ENCODE measurements at places on chromosomes 16 and 17.

DNA sequence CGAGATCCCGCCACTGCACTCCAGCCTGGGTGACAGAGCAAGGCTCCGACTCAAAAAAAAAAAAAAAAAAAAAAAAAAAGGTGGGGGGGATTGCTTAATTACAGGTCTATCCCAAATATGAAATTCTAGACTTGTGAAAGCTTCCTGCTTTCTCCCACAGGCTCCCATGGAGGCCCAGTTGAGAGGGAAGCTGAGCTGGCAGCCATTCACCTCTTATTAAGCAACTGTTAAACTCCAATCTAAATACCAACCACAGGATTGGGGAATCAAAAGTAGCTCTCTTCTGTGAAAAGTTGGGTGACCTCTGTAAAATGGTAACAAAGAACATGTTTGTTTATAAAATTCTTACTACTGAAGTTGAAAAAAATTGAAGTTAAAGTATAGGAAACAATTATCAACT is 45.8 kb upstream of the STAC2 start:
- no peak for DNase-seq

- no peak for DNase-seq
Measured at GRCh38 chr16:52572656-52573055, 25.7 kb upstream of the TOX3 start.

DNA sequence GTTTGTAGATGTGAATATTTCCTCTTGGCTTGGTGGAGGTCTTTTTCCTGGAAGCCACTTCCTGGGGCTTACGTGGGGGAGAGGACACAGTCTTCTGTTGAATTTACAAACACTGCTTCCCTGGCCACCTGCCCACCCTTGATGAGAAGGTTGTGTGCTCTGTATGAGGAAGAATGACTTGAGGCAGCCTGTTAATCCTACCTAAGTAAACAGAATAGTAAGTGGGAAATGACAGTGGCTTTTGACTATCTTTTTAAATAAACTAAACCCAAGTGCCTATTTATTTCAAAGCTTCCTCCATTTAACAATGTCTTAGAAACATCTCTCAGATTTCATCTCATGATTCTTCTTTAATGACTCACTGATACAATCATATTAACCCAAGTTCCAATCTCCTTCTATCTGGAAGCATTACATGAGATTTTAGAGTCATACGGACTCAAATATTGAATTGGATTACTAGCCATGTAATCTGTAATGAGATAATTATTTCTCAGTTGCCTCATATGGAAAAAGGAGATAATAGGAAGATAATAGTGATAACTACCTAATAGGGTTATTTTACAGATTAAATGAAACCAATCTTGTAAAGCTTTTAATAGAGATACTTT is 96.6 kb upstream of the SMIM36 start:
- DNase-seq: no peak

- no peak for DNase-seq
Measured at GRCh38 chr16:19837331-19837980, 47.2 kb downstream of the GPRC5B start.

GRCh38 chr17:12637015-12637414 is 28.7 kb upstream of the MYOCD start:
- no peak for DNase-seq
